ENCODE measurements at places on chromosomes 3 and 15. TPM values are rescaled to one million over a fixed set of nuclear protein-coding genes. Genes with fewer than 3 reads are reported as not detected.

The NGLY1 gene
- 16.8 TPM for total RNA-seq

DNA sequence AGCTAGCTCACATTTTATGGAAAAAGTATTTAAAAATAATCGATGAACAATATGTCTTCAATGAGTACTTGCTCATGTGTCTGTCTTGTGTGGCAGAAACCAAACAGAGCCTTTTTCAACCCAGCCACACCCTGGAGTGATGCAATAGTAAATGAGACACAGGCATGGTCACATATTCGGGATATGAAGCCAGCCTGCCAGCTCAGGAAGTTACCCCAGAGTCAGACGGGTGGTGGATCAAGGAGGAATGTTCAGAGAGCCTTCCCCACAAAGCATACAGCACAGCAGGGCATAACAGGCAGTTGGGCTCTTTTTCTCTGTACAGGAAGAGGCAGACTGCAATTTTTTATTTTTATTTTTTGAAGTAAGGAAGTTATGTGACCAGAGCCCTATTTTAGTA is 27.3 kb downstream of the LARP6 start:
- no peak for DNase-seq

DNA sequence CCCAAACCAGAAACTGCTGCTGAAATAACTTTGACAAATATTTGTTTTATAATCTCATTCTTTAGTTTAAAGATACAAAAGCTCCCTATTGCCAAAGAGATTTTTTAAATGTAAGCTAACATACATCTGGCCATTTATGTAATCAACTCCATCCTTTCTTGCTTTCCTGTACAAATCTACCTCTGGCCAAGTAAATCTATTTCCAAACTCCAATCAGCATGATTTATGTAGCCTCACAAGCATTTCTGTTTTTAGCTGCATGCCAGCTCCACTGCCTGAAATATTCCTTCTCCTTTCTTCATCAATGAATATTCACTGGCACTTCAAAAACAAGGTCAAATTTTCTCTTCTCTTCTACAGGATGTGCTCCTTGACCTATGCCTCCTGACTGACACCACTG is 80.0 kb downstream of the SHOX2 start:
- DNase-seq = no peak

GRCh38 chr3:2628117-2628516 is 482.1 kb downstream of the IL5RA start:
- DNase-seq = no peak

The SECISBP2L gene
- total RNA-seq = 23.3 TPM

The GREM1 gene
- total RNA-seq = 50.0 TPM

- no peak for DNase-seq
These were observed 96.5 kb downstream of the ARHGEF26 start for GRCh38 chr3:154217671-154218070.

GRCh38 chr15:57220205-57220604 is 156.1 kb upstream of the CGNL1 start:
- no peak for DNase-seq

The MESP1 gene
- total RNA-seq = 2.9 TPM

- no peak for DNase-seq
These were observed 80.2 kb downstream of the DLG1 start for GRCh38 chr3:197218210-197218609.

GRCh38 chr15:70264014-70264582 is 166.4 kb upstream of the TLE3 start:
- no peak for DNase-seq

DNA sequence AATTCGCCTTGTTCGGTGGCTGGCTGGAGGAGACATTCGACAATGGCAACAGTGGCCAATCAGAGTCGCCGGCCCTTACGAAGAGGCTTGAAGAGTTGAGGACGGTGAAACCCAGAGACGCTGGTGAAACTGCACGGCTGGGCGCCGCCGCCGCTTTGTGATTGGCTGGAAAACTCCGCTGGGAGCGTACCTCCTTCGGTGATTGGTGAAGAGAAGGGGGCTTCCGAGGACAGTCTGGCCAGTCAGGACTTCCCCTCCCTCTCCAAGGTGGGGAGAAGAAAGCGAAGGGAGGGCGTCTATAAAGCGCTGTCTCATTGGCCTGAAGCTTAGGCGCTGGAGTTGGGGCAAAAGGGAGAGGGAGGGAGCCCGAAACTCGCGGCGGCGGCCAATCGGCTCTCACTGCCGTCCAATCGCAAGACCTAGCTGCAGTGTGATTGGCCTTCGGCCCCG is 554 bp upstream of the GSK3B start:
- DNase-seq = peak; percentile 96

DNA sequence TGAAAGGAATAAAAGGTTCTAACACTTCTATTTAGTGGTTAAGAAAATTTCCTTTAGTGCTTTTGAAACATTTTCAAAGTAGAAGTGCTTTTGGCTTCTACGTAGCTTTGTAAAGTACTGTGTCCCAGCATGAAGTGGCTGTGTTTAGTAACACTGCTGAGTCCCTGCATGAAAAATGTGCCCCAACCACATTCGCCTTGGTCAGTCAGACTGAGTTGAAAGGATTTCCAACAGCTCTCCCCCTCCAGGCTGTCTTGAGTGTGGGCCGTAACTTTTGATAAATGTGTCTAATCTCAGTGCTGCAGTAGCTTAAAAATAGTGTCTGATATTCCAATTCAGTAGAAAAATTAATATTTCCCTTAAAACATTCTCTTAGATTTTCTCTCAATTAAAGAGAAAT is 115.0 kb downstream of the NR1D2 start:
- peak; percentile 41 for DNase-seq

Measured in stomach (tissue), 19 donors.